ENCODE measurements at places on chromosomes 2 and 18. TPM values are rescaled to one million over a fixed set of nuclear protein-coding genes. Genes with fewer than 3 reads are reported as not detected.

The ANTXR1 gene
- total RNA-seq = 8.8 TPM

The CROCC2 gene
- total RNA-seq = not detected

The SGPP2 gene
- total RNA-seq = not detected

The ZAP70 gene
- not detected for total RNA-seq

The NEUROD1 gene
- not detected for total RNA-seq

The ASB18 gene
- total RNA-seq = not detected

The SULT1C2 gene
- total RNA-seq = not detected

The ORC4 gene
- total RNA-seq = 25.9 TPM

The MAB21L4 gene
- total RNA-seq = not detected

The FEV gene
- not detected for total RNA-seq

The GREB1 gene
- total RNA-seq = 0.07 TPM

The NPPC gene
- not detected for total RNA-seq

The ITGA6 gene
- total RNA-seq = 177 TPM

The PIAS2 gene
- 17.2 TPM for total RNA-seq

The AQP12B gene
- not detected for total RNA-seq

The SERPINB11 gene
- total RNA-seq = not detected

The GALNT14 gene
- total RNA-seq = not detected

The OTOS gene
- not detected for total RNA-seq

The SKA1 gene
- total RNA-seq = 23.0 TPM

The AOX1 gene
- total RNA-seq = 3.4 TPM

The SLC38A11 gene
- total RNA-seq = not detected

The POTEI gene
- total RNA-seq = 0.07 TPM

The PHLPP1 gene
- total RNA-seq = 7.1 TPM

The FAM124B gene
- total RNA-seq = 82.4 TPM

The RAB6D gene
- 0.07 TPM for total RNA-seq

The CNGA3 gene
- not detected for total RNA-seq

The TMEM163 gene
- total RNA-seq = 2.2 TPM

The ALPG gene
- not detected for total RNA-seq

The ASPRV1 gene
- 0.11 TPM for total RNA-seq

The COLEC12 gene
- 24.3 TPM for total RNA-seq

The NXPH2 gene
- total RNA-seq = not detected

The GPC1 gene
- total RNA-seq = 18.6 TPM

The KLHL29 gene
- total RNA-seq = 4.2 TPM

The PSTPIP2 gene
- total RNA-seq = 2.0 TPM

The IDH1 gene
- total RNA-seq = 190 TPM

The MLPH gene
- not detected for total RNA-seq

The LOXL3 gene
- total RNA-seq = 1.8 TPM

The CFC1 gene
- not detected for total RNA-seq

The E2F6 gene
- 12.0 TPM for total RNA-seq

The CCDC93 gene
- total RNA-seq = 24.9 TPM

The SNRNP200 gene
- total RNA-seq = 64.1 TPM

The COX5B gene
- total RNA-seq = 219 TPM

The NAT8 gene
- total RNA-seq = not detected

The C2orf66 gene
- total RNA-seq = 0.07 TPM

The IL36B gene
- not detected for total RNA-seq

The IL1F10 gene
- not detected for total RNA-seq

The PID1 gene
- not detected for total RNA-seq

The LONRF2 gene
- not detected for total RNA-seq

The TMEM150A gene
- 8.5 TPM for total RNA-seq

The GALNT13 gene
- 0.46 TPM for total RNA-seq

The SERPINB2 gene
- 0.71 TPM for total RNA-seq

The CTNNA2 gene
- total RNA-seq = not detected

Data from pulmonary artery endothelial cell (primary cell).